IMR-90 (cell line): ENCODE measurements at places on chromosomes 5 and 9. TPM values are rescaled to one million over a fixed set of nuclear protein-coding genes. Genes with fewer than 3 reads are reported as not detected.

- DNase-seq: no peak
Observed at GRCh38 chr9:20997503-20998076, 33.9 kb downstream of the HACD4 start.

GRCh38 chr5:80048084-80048780, 13.1 kb downstream of the THBS4 start:
- DNase-seq: no peak

GRCh38 chr5:35032356-35032755, 15.4 kb downstream of the AGXT2 start:
- no peak for DNase-seq

GRCh38 chr5:82424211-82424610, 146.1 kb upstream of the RPS23 start:
- DNase-seq: no peak

DNA sequence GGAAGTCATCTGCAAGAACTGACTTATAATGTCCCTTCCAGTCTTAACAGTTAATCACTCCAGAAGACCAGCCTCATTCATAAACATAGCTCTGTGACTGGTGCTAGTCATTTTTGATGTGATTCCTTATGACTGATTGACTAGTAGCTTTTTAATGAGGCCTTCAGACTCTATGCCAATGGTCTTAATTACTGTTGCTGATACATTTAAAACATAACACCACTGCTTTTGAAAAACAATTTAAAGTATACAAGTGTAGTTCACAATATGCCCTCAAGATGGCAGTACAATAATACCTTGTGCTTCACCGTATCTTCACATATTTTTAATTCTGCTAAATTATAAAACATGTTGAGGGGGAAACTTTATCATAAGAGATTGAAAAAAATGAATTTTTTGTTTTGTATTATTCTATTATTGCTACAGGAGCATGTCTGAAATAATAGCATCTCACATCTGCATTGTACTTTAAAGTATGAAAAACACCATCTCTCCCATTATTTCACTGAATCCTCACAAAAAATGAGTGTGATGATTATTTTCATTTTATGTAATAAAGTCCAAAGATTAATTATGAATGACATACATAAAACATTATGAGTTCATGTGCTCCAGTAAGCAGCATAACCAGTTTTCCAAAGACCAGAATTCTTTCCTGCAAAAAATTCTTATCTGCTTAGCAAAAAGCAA, 55.2 kb upstream of the SHISAL2B start:
- peak; percentile 39 for DNase-seq

DNA sequence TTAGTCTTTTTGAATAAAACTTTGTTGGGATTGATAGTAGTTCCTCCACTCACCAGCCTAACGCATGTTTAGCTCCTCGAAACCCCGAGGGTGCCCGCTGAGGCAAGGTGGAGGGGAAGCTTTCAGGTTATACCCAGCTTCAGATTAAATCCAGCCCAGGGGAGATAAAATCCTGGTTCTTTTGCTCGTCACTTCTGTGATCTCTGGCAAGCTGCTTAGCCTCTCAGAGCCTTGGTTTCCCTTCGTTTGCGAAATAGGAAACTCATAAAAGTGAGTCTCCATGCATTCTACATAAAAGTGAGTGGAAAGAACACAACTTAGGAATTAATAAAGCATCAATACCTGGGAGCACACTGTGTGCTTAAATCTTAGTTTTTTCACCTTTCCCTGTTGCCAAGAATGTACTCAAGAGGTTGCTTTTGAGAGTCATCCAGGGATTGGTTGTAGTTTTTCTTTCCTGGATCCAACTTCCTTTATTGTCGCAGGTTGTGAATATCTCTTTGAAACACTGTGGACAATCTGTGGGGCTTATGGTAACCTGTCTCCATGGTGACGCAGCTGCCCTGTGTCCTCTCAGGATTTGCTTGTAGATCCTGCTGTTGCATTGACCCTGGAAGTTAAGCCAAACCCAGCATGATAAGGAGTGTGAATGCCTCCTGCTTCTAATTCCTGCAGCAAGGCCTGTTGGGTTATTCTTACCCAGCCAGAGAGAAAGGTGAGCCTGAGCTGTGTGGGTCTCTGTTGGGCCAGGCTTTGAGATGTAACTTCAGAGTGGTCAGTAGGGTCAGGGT, 2.0 kb downstream of the GALNT12 start:
- DNase-seq: no peak

DNA sequence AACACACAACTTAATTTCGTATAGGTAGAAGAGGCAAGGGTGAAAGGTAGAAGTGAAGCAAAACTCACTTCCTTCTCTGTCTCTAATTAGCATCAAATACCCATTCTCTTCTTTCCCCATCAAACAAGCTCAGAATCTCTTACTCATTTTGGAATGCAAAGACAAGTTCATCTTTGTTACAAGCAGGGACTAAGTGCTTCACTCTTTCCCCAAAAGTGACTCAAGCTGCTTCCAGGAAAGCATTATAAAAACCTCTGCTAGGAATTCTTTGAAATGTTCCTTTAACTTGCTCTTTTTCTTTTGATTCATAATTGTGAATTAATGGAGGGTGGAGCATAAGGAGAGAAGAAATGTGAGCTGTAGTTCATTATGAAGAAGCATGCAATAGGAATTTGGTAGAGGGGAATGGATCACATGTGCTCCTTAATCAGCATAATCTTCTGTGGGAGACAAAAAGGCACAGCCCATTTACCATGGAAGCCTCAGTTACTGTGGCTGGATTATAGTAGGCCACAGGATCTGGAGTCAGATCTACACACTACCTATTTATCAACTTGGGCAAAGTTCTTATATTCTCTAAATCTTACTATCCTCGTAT, 109.5 kb upstream of the DPYSL3 start:
- no peak for DNase-seq

Gene ZNF658
- polyA plus RNA-seq: 1.0 and 1.1 TPM in 2 replicates
